ENCODE measurements at places on chromosomes 5 and 9.

- DNase-seq = no peak
These were observed 83.0 kb upstream of the PRLR start for GRCh38 chr5:35313291-35313690.

DNA sequence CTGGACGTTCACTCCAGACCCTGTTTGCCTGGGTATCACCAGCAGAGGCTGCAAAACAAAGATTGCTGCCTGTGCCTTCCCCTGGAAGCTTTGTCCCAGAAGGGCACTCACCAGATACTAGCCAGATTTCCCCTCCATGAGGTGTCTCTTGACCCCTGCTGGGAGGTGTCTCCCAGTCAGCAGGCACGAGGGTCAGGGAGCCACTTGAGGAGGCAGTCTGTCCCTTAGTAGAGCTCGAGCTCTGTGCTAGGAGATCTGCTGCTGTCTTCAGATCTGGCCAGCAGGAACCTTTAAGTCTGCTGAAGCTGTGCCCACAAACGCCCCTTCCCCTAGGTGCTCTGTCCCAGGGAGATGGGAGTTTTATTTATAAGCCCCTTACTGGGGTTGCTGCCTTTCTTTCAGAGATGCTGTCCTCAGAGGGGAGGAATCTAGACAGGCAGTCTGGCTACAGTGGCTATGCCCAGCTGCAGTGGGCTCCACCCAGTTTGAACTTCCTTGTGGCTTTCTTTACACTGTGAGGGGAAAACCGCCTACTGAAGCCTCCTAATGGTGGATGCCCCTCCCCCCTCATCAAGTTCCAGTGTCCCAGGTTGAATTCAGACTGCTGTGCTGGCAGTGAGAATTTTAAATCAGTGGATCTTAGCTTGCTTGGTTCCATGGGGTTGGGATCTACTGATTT, 253.9 kb downstream of the SPATA31D1 start:
- DNase-seq = no peak

DNA sequence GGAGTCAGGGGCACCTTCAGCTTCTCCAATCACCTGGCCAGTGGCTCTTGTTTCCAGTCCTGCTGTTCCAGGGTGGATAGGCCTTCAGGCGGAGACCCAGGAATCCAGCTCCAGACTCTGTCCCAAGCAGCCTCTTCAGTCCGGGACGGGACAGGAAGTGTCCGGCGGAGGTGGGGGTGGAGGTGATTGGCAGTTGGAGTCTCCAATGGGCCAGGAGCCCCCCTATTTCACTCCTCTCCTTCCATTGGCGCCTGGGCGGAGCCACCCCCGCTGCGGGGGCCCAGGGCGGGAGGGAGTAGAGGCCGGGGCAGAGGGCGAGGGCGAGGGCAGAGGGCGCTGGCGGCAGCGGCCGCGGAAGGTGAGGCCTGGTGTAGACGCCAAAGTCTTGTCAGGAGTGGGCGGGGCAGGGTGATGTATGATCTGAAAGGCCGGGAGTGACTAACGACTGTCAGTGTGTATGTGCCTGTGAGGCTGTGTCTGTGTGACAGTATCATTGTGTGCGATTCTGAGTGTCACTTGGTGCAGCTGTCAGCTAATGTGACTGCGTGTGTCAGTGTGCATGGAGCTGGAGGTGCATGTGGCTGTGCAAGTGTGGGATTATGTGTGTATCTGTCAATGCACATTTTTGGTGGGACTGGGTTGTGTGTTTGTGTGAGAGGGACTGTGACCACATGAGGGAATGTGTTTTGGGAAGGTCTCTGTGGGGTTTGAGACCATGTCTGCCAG, at the start of gene IL11RA:
Gene IL11RA (plus strand): TSS at position 310 of the 726 bp plus-strand sequence. CDS start 3,033 bp downstream, outside the sequence.
- DNase-seq = peak; percentile 97

DNA sequence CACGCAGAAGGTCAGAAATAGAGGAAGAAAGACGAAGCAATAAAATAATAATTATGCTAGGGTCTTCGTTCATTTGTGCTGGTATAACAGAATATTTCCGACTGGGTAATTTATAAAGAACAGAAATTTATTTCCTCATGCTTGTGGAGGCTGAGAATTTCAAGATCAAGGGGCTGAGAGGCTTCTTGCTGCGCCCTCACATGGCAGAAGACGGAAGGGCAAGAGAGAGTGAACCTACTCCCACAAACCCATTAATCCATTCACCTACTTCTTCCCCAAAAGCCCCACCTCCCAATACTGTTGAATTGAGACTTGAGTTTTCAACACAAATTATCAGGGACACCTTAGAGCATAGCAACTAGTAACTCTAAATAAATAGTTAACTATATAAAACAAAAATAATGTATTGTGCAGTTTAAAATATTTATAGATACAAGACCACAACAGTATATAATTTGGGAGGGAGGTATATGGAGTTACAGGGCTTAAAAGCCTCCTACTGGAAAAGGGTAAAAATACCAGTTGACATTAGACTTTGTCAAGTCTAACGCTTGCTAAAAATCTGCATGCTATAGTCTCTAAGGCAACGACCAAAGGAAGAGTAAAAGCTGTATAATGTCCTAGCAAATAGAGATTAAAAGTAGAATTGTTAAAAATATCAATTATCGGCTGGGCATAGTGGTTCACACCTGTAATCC, 40.3 kb upstream of the NAA35 start:
- DNase-seq = peak; percentile 6

GRCh38 chr5:160461378-160461777, 39.7 kb downstream of the PTTG1 start:
- DNase-seq = no peak

- peak; percentile 60 for DNase-seq
These were observed 145.5 kb downstream of the ERCC6L2 start for GRCh38 chr9:96020792-96021550.

GRCh38 chr5:9572246-9572645, 26.4 kb upstream of the SEMA5A start:
- DNase-seq = no peak

DNA sequence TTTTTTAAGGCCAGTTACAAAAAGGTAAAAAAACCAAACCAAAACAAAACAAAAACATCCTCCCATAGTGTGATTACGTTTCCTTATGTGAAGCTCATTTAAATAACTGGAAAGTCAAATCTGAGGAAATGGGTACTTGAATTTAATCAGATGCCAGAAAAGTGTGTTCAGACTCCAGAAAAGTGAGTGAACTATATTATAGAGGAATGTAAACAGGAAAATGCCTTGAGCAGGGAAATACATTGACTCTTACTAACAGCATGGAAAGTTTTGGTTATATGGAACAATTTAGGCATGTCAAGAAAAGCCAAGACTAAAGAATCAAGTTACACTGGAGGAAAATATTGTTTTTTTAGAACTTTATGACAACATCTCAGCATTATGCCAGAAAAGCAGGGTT, 37.8 kb upstream of the RNF20 start:
- no peak for DNase-seq

GRCh38 chr5:116084287-116084691, 536 bp upstream of the COMMD10 start:
- DNase-seq = peak; percentile 26

All from small intestine (tissue), 16 donors.